Stimulated activated CD8-positive, alpha-beta memory T cell treated with anti-CD3 and anti-CD28 coated beads, Interleukin-4, amount 100 ng/mL, for 48 hours (primary cell): ENCODE measurements at places on chromosomes 2 and 18.

- no peak for DNase-seq
Observed at GRCh38 chr2:141930803-141931202, 200.0 kb downstream of the LRP1B start.

DNA sequence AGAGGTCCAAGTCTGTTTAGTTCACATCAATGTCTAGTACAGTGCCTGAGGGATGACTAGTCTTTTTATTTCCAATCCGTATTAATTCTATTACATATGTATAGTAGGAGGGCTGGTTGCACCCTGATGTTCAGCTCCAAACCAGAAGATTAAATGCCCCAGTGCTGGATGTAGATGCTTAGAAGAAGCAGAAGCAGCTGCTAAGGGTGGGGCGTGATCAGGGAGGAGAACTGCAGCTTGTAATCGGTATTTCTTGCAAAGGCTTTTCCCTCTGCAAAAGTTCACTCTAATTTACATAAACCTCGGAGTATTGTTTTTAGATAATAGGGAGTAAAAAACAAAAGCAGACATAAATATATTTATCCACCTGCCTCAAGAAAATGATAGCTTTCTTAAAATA, 145.3 kb upstream of the ITGA4 start:
- DNase-seq: no peak

DNA sequence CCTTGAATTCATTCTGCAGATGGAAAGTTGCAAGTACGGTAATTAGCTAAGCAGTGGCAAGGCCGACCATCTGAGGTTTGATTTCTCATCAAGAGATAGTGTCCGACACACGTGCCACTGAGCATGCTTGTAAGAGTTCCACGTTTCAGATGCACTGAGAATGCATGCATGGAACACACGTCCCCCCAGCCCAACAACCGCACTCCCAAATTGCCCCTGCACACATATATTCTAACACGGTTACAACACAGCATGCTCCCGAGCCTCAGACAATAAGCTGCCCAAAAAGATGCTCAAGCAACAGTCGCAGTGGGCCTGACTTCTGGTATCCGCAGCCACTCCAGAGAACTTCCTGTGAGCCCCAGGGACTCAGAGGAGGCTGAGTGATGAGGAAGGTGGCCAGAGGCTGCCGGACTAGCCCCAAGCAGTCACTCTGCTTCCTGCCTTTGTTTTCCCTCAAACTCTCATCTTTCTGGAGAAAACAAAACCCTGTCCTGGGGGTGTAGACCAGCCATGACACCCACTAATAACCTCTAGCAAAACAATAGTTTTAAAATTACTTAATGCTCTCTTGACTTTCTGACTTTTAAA, 204.0 kb downstream of the TGIF1 start:
- DNase-seq: no peak

GRCh38 chr2:51918113-51918512, 886.2 kb upstream of the NRXN1 start:
- DNase-seq: no peak

DNA sequence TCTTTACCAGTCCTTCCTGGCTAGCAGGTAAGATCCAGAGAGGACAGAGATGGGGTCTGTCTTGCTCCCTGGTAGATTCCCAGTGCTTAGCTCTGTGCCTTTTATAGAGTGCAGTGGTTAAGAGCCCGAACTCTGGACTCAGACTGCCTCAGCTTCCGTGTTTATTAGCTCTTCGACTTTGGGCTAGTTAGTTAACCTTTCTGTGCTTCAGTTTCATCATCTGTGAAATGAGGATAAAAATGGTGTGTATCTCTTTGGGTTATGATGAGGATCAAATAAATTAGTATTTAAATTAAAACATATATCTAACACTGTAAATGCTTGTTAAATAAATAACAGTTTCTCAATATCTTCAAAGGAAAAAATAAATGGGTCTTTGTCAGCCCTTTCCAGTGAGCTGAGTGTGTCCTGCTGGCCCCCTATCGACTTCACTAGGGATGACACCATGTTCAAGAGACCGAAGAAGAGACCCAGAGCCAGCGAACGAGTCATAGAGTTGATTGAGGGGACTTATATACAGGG, 38.2 kb downstream of the CERS6 start:
- DNase-seq: peak; percentile 31

GRCh38 chr2:131127076-131127475, 21.9 kb downstream of the PLEKHB2 start:
- no peak for DNase-seq

- DNase-seq: no peak
Observed at GRCh38 chr2:40914666-40915065, 462.8 kb upstream of the SLC8A1 start.

GRCh38 chr18:11504962-11505361, 104.4 kb upstream of the SLC35G4 start:
- no peak for DNase-seq

GRCh38 chr18:62118328-62118727, 68.5 kb downstream of the PIGN start:
- DNase-seq: no peak

DNA sequence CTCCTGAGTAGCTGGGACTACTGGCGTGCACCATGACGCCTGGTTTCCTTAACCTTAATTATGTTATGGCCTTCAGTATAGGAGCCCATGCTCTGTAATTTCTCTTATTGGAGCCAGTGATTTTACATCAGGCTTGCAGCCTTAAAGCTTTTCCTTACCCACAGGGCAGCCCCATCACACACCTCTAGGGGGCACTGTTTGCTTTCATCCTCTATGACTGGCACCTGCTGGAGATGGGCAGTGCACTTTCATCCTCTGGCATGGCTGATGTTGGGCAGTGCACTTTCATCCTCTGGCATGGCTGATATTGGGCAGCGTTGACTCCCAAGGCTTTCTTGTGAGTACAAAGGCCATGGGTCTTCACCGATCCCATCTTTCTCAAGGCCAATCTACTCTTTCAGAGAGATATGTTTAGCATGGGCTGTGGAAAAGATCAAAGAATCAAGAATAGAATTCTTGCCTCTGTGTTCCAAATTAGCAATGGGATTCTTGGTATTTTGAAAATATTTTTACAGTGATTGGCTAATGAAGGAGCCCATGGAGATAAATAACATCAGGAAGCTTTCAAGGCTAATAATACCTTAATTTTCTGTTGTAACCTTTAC, 80.7 kb upstream of the MEX3C start:
- DNase-seq: peak; percentile 77

DNA sequence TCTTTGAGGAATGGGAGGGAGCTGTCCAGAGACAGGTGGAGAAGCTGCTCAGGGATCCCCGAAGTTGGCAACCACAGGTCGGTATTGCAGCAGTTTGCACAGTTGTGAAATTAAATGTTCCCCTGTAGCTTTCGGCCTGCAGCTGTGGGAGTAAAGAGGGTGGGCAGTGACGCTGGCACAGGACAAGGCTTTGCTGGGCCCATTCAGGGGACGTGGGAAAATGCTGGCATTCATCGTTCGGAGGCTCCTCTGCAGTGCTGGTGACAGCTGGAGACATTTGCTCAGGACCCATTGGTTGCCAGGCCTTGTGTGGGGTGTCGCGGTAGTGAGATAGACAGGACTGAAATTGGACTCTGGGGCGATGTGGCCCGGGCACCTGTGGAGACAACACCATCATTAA, 173.7 kb downstream of the MYCN start:
- no peak for DNase-seq

GRCh38 chr18:79400091-79400590, 4.4 kb downstream of the NFATC1 start:
- peak; percentile 84 for DNase-seq

- no peak for DNase-seq
Observed at GRCh38 chr18:3973191-3973850, 481.8 kb downstream of the DLGAP1 start.

GRCh38 chr2:140122001-140122400, 1341.8 kb upstream of the NXPH2 start:
- DNase-seq: no peak

- DNase-seq: no peak
Observed at GRCh38 chr2:234134496-234134895, 84.0 kb downstream of the SPP2 start.

GRCh38 chr2:218925434-218925833, 34.0 kb upstream of the CDK5R2 start:
- no peak for DNase-seq

- DNase-seq: no peak
Observed at GRCh38 chr2:96872591-96873349, 2.9 kb upstream of the SEMA4C start.

DNA sequence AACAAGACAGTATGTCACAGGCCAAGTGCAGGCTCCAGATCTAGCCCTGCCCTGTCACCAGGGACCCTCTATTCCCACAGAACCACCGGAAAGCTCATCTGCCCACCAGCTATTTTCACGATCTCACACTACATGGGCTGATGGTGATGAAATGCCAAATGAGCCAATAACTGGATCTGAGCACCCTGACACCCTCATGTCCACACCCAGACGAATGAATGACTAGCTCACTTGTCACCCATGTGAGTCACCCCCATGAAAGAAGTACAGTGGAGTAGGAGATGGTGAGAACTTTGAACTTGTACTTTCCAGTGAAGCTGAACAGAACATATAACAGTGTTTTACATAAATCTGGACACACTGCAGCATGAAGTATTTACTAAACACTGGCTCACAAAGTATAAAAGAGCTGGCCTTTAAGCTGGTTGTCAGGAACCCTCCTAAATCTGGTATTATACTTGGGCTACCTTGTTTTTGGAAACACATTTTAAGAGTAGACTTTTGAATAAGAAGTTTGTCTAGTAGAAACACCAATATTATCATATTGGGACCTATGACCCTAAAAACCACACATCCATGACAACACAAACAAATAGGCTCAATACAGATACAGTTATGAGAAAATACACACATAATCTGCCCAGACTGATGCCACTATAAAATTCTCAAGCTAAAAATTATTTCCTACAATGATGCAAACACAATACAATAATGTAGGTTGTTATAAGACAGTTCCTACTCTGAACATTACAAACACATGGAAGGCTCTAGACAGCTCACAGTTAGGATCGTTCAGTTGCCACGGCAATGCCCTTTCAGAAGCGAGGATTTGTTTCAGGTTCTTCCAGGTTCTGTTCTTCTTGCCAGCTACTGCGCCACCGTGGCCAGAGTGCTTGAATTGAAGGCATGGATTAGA, 19.0 kb downstream of the INO80C start:
- DNase-seq: peak; percentile 62

GRCh38 chr2:28058791-28059190, 168.3 kb downstream of the BABAM2 start:
- DNase-seq: no peak

GRCh38 chr2:212727751-212728150, 189.1 kb upstream of the ERBB4 start:
- DNase-seq: no peak

DNA sequence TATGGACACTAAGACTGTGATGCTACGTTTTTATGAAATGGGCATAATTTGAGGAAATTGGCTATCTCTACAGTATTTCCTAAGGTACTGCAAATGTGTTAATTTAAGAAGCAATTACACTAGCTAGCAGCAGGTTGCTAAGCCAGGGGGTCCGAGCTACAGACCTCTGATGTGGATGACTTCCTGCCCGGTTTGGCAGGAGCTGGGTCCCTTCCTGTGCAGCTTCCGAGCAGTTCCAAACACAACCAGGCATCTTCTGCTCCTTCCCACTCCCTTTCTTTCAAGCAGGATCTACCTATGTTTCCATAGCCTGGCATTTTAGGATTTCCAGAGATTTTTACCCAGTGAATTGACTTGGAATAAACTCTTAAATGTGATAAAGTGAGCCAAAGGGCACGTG, 55.7 kb downstream of the SCN2A start:
- DNase-seq: no peak

DNA sequence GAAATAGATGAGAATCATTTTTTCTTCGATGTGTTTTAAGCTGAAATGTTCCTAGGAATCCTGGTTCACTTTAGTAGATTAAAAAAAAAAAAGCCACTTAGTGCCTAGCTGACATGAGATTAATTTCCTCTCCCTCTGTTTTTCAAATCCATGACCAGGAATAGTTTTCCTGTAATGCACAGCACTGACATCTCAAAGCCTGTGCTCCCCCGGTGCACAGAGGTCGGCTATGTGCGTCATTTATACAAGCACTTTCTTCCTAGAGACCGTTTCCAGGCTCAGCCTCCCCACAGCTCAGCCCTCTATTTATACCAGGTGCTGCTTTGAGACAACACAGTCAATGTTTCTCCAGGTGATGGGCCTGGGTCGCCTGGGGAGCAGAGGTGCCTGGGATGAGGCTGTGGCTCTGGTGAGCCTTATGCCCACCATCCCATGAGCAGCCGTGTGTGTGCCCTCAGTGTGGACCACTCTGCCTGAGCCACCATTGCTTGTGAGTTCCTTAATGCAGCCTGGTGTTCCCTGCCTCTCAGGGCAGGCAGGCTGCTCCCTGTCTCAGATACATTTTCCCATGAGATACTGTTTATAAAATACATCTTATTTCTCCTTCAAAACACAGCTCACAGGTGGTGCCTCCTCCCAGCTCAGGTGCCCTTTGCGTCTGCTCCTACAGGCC, 515.7 kb upstream of the HS6ST1 start:
- no peak for DNase-seq

- no peak for DNase-seq
Observed at GRCh38 chr18:78492813-78493371, 486.7 kb upstream of the SALL3 start.

GRCh38 chr2:96144481-96145035, 682 bp downstream of the DUSP2 start:
- DNase-seq: peak; percentile 68
